ENCODE measurements at places on chromosomes 16 and 17. TPM values are rescaled to one million over a fixed set of nuclear protein-coding genes. Genes with fewer than 3 reads are reported as not detected.

The MPP3 gene
- total RNA-seq, result 15.7 TPM

The KLHL10 gene
- not detected for total RNA-seq

The DHX38 gene
- total RNA-seq, result 48.9 TPM

The SLC13A2 gene
- 0.14 TPM for total RNA-seq

The CCL11 gene
- total RNA-seq, result not detected

The CA5A gene
- not detected for total RNA-seq

The CACNA1G gene
- 5.3 TPM for total RNA-seq

The ZFP3 gene
- 1.0 TPM for total RNA-seq

The CDH15 gene
- total RNA-seq, result not detected

The MYH3 gene
- total RNA-seq, result 1.0 TPM

The DOC2A gene
- total RNA-seq, result 1.7 TPM

The HEXIM2 gene
- 15.2 TPM for total RNA-seq

The ARHGDIG gene
- 3.2 TPM for total RNA-seq

The DNAH3 gene
- total RNA-seq, result 0.22 TPM

The CDYL2 gene
- total RNA-seq, result 0.33 TPM

The CMTM4 gene
- 34.8 TPM for total RNA-seq

The ITPRIPL2 gene
- 18.3 TPM for total RNA-seq

The DYNLL2 gene
- 24.7 TPM for total RNA-seq

The PTGES3L gene
- total RNA-seq, result 0.73 TPM

The RHBDL3 gene
- 5.5 TPM for total RNA-seq

The ACSM2B gene
- total RNA-seq, result not detected

The ITGAL gene
- total RNA-seq, result not detected

The CNGB1 gene
- 0.03 TPM for total RNA-seq

The ABCA9 gene
- not detected for total RNA-seq

The NOXO1 gene
- 0.37 TPM for total RNA-seq

The KRTAP4-4 gene
- not detected for total RNA-seq
